ENCODE measurements at places on chromosomes 12 and 14.

DNA sequence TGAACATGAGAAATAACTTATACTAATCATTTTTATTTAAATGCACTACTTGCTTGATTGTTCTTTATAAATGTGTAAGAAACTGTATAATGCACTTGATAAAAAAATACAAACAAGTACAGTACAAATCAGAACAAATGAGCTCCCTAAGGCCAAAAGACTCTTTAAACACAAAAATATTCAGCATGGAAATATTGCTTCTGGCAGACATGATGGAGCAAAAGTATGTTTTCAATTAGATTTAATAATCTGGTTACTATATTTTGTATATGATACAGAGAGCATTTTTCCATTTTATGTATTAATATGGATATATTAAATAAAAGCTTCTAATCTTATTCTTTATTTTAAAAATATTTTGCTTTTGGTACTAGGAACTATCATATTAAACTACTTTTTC lies 800.2 kb upstream of the LRFN5 start:
- DNase-seq, result no peak

DNA sequence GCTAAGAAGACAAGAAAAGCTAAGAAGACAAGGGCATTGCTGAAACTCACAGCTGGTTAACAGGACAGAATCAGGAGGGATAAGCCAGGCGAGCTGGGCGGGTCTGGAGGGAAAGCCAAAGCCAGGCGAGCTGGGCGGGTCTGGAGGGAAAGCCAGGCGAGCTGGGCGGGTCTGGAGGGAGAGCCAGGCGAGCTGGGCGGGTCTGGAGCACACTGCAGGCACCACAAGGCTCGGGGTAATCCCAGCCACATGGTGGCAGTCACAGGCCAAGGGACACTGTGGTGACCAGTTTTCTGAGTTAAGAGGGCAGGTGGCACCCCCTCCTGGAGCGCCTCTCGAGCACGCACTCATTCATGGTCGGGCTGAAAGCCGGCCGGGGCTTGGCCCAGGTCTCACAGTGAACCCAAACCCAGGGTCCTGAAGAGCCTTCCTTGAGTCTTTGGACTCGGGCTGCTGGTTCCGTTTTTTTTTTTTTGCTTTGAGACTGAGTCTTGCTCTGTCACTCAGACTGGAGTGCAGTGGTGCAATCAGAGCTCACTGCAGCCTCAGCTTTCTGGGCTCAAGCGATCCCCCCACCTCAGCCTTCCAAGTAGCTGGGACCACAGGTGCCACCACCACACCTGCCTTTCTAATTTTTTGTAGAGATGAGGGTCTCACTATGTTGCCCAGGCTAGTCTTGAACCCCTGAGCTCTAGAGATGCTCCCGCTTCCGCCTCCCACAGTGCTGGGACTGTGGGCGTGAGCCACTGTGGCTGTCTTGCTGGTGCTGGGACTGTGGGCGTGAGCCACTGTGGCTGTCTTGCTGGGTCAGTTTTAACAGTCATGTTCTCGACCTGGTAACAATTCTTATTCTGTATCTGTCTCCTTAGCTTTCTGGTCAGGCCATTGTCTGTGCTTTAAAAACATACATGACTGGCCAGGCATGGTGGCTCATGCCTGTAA lies 40.2 kb downstream of the HSP90AA1 start:
- peak; percentile 97 for DNase-seq

- no peak for DNase-seq
These were observed 36.9 kb upstream of the FBXO21 start for GRCh38 chr12:117227000-117227653.

- DNase-seq, result no peak
These were observed 168.7 kb upstream of the HIF1A start for GRCh38 chr14:61526405-61527312.

DNA sequence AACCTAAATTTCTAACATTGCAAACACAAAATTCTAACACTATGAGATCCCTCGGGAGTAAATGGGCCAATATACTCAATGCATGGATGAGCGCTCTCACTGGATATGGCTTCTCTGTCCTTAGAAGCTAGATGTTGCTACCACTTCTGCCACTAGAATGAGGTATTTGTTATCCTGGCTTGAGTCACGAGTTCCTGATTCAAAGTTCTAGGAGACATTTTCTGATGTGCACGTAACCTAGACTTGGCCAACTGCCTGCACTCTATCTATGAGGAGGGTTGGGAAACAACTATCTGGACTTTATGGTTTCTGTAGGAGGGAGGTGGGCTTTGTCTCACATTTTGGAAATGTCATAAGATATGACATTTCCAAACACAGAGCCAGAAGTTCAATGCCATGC lies 37.6 kb downstream of the FERMT2 start:
- DNase-seq, result no peak

Measured in WERI-Rb-1 (cell line).